ENCODE measurements at places on chromosomes 2 and 18.

GRCh38 chr2:59585655-59586054 is 967.8 kb downstream of the BCL11A start:
- DNase-seq, result no peak

GRCh38 chr2:3703236-3703756 is at the start of gene DCDC2C:
Gene DCDC2C (plus strand): TSS chr2:3703575. CDS start chr2:3703752, 177 bp downstream.
- no peak for DNase-seq

DNA sequence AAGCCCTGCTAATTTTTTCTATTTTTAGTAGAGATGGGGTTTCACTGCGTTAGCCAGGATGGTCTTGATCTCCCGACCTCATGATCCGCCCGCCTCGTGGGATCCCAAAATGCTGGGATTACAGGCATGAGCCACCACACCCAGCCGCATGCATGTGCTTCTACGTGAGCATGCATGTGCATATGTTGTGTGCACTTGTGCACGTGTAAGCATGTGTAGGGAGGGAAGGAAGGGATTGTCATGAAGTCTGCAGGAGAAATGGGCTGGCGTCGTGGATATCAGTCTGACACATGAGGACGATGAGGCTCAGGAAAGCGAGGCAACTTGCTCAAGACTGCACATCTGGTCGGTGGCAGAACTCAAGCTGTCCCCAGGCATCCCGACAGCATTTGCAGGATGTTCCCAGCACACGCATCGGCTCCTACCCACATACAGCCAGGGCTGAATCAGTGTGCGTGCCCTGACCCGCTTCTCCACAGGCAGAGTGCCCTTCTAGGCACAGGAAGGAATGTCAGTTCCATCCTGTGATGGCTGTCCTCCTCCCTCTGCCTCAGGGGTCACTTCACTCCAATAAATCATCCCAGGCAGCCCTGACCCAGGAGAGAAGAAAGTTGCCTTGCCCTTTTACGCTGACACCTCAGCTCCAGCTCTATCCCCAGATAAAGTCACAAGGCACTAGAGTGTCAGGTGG is 49.9 kb upstream of the SLC14A2 start:
- no peak for DNase-seq

- DNase-seq, result no peak
Measured at GRCh38 chr18:8982416-8983183, 119.9 kb upstream of the NDUFV2 start.

DNA sequence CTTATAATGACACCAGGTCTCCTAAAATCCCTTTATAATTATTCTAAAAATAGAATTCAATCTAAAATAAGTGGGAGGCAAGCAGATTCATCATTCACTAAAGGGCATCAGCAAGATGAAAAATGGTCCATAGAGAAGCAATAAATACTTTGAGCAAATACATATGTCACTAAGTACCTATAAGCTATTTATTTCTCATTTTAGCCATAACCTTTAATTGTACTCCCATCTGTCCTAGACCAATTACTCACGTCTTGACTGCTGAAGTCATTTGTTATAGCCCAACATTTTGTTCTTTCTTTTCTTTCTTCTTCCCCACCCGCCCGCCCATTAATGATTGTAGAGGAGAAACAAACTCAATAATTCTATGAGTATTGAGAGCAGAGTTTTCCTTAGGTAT is 105.7 kb downstream of the MAP2 start:
- no peak for DNase-seq

DNA sequence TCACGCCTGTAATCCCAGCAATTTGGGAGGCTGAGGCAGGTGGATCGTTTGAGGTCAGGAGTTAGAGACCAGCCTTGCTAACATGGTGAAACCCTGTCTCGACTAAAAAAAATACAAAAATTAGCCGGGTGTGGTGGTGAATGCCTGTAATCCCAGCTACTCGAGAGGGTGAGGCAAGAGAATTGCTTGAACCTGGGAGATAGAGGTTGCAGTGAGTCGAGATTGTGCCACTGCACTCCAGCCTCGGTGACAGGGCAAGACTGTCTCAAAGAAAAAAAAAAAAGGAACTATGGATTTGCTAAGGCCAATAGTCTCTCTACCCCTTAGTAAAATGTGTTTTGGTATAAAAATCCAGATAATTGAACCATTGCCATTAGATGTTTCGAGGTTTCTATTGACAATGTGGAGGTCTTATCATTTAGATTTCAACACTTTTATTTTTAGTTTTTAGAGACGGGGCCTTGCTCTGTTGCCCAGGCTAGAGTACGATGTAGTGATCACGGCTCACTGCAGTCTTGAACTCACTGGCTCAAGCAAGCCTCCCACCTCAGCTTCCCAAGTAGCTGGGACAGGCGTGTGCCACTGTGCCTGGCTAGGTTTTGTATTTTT is 1.1 kb upstream of the TXNDC2 start:
- DNase-seq, result peak; percentile 7

GRCh38 chr2:233430651-233431050 is 76.4 kb downstream of the DGKD start:
- no peak for DNase-seq

GRCh38 chr18:5770176-5770575 is 125.1 kb downstream of the TMEM200C start:
- DNase-seq, result no peak

DNA sequence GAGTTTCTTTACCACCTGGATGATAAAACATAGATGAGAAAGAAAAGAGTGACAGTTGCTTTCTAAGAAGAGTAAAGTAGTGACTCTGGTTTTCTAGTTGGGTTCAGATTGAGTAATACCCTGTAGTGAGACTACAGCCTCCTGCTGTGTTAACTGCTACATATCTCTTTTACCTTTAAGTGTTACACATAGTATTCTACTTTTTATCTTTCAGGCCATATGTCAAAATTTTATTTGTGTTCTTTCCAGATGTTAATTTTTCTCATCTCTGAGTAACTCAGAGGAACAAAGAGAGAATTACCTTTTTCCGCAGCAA is 348.2 kb downstream of the CTNNA2 start:
- no peak for DNase-seq

DNA sequence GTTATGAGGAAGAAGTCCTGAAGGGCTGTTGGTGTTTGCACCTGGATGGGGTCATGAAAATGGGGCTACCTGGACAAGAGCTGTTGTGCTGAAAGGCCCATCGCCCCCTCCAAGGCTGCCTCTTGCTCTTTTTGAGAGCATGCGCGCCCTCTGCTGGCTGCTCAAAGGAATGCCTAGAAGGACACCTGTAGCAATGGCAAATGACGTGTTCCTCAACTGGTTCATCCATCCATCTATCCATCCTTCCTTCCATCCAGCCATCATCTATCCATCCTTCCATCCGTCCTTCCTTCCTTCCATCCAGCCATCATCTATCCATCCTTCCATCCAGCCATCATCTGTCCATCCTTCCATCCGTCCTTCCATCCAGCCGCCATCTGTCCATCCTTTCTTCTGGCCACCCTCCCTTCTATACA is 17.2 kb upstream of the RPL31 start:
- peak; percentile 70 for DNase-seq

DNA sequence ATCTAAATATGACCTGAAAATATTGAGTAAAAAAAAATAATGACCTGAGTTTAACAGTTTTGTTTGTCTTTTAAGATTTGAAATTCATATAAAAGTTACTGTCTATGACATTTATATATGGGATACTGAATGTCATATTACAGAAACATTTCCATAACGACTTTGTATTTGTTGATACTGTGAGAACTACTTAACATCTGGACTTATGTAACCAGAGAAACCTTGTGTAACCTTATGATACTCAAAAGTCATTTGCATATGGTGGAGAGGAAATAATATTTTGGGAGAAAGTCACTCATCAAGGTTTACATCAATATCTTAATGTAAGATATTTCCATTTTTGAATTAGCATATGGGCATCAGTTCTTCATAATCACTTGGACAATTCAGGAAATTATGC is 12.6 kb downstream of the MFSD6 start:
- DNase-seq, result peak; percentile 6

GRCh38 chr18:35030277-35030989 is 10.8 kb upstream of the MAPRE2 start:
- DNase-seq, result no peak

DNA sequence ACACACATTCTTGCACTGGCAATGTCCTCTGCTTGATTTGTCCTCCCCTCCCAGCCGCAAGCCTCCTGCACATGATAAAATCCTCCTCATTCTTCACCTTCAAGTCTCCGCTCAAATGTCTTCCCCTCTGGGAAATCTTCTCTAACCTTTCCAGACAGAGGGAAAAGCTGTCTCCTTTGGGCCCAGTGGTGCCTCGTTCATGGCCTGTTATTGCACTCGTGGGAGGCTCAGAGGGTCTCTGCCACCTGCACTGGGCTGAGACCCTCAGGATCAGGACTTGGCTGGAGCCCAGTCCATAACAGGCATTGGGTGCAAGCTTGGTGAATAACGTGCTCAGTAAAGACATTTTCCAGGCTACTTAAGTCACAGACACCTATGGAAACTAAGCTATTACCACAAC is 68.6 kb downstream of the PTGR3 start:
- no peak for DNase-seq

DNA sequence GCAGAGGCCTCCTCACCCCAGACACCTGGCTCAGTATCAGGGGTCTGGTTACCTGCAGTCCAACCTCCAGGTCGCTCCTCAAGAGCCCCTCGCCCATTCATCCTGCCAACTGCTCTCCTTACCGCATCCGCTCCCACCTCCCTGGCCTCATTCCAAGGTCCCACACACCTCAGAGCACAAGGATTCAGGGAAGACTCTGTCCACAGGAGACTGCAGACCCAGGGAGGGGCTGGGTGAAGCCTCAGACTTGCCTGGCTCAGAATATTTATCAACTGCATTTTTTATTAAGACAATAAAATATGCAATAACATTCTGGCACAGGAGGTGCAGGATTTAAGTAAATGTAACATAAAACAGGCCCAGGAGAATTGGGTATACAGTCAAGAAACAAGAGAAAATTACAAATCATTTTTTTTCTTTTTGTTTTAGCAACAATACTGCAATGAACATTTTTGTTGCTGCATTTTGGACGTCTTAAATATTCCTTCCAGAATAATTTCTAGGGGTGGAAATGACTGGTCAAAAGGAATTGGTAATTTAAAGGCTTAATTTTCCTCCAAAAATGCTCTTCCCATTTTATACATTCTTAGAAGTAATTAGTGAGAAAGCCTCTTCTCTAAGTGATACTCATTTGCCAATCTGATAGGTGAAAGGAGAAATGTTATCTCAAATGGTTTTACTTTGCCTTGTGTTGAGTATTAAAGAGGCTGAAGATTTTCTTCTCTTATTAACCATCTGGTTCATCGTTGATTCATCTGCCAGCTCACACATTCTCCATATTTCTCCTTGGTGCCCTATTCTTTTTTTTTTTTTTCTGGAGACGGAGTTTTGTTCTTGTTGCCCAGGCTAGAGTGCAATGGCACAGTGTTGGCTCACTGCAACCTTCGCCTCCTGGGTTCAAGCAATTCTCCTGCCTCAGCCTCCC is 42.5 kb downstream of the TEX44 start:
- DNase-seq, result no peak

GRCh38 chr18:3995476-3996102 is 459.5 kb downstream of the DLGAP1 start:
- peak; percentile 56 for DNase-seq

DNA sequence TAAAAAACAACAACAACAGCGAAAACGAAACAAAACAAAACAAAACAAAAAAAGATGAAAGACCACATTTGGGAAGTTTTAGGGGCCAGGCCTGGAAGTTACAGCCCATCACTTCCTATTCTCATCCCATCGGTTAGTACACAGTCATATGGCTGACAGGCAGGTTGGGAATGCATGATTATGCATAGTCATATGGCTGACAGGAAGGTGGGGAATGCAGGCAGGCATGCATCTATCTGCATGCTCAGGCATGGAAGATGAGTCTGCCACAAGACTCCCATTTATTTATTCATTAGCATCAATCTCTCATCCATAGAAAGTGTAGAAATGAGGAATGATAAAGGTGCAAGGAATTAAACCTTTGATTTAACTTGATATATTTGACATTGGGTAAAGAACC is 325.3 kb upstream of the MEX3C start:
- DNase-seq, result no peak

GRCh38 chr2:27320958-27321543 is 1.8 kb downstream of the MPV17 start:
- peak; percentile 15 for DNase-seq

- DNase-seq, result no peak
Measured at GRCh38 chr2:203740871-203741281, 34.4 kb downstream of the CD28 start.

- peak; percentile 26 for DNase-seq
Measured at GRCh38 chr2:195961873-195962272, 106.8 kb downstream of the DNAH7 start.

DNA sequence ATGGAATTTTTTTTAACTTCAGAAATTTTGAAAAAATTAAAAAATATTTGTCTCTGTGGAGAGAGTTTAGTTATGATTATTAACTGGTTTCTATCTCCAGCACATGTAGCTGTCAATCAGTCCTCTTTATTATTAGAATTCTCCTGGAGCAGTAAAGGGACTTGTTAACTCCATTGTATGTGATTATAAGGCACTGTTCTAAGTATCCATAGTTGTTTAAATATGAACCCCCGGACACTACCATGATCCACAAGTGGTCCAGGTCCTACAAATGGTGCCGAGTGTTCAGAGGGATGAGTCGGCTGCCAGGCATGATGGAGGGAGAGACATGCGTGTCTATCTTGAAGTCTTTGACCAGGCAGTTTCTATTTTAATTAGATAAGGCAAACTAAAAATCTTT is 492 bp downstream of the CHRNA1 start:
- no peak for DNase-seq

DNA sequence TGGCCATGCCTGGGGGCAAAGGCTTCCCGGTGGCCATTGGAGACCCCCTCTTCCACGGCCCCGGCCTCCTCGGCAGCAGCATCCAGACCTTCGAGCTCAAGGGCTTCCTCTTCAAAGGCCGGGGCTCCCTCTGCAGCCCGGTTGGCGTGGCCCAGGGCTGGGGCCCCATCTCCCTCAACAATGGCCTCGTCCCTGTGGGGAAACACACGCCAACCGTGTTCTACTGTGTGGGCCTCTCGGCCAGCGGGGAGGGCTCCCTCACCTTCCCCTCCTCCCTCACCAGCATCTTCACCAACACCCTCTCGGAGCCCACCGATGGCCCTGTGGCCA is 2.7 kb downstream of the RTP5 start:
- no peak for DNase-seq

GRCh38 chr2:20673686-20674308 is 6.9 kb downstream of the GDF7 start:
- DNase-seq, result no peak

- no peak for DNase-seq
Measured at GRCh38 chr18:26003356-26003755, 87.1 kb downstream of the SS18 start.

GRCh38 chr2:43345391-43345813 is 119.0 kb upstream of the ZFP36L2 start:
- DNase-seq, result no peak

GRCh38 chr18:22981274-22982133 is 48.4 kb downstream of the RBBP8 start:
- DNase-seq, result no peak

DNA sequence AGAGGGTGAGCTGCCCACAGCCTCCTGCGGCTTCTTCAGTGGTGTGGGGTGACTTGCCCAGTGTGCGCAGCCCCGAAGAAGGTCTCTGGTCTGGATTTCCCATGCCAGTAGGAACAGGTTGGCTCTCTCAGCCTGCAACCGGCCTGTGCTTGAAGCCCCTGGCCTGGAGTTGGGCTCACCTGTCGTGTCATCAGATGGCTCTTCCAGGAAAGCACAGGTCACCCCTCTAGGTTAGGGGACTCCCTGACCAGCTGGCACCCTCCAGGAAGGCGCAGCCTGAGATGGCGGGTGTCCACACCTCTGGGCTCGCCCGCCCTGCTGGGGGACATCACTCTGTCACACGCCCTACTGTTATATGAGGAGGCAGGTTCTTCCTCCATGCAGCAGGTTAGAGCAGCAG is 179.8 kb downstream of the SEPTIN10 start:
- no peak for DNase-seq

GRCh38 chr18:49525981-49526380 is 35.9 kb upstream of the LIPG start:
- DNase-seq, result no peak
